Kidney (tissue), 22 donors: ENCODE measurements at places on chromosomes 3 and 15. TPM values are rescaled to one million over a fixed set of nuclear protein-coding genes. Genes with fewer than 3 reads are reported as not detected.

ATP8B4 gene
- 12.5 TPM for total RNA-seq

SLC12A1 gene
- 201 TPM for total RNA-seq

GRCh38 chr15:81264072-81264857, 59.7 kb downstream of the STARD5 start:
- no peak for DNase-seq

DNA sequence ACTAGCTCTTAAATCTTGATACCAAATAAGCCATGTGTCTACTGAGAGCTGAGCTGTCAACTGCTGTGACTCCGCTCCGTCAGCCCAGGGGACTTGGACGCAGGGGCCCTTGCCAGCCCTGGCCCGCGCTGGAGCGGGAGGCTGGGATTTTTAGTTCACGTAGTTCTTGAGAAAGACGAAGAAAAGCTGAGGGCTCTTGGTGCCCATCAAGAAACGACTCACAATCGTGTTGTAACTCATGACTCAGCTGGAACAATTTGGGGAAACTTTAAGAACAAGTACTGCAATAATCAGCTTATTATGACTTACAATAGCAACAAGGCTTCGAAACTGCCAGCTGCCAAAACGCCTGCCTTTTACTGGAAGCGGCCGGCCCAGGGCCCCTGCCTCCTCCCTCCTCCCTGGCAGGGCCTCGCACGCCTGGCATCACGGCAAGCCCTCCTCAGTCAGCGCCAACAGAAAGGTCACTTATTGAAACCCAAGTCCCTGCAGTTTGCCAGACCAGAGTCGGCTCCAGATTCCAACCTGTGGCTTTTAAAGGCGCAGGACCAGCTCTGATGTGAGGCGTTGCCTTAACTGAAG, 60.3 kb downstream of the RGMA start:
- peak; percentile 51 for DNase-seq

DNA sequence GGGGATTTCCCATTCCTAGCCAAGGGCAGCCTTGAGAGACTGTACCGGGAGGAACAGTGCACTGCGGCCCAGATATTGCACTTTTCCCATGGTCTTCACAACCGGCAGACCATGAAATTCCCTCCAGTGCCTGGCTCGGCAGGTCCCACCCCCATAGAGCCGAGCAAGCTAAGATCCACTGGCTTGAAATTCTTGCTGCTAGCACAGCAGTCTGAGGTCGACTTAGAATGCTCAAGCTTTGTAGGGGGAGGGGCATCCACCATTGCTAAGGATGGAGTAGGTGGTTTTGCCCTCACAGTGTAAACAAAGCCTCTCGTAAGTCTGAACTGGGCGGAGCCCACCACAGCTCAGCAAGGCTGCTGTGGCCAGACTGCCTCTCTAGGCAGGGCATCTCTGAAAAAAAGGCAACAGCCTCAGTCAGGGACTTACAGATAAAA, 156.3 kb downstream of the FRMD5 start:
- peak; percentile 35 for DNase-seq

- DNase-seq = no peak
These were observed 33.7 kb downstream of the CGGBP1 start for GRCh38 chr3:88025001-88025552.

DNA sequence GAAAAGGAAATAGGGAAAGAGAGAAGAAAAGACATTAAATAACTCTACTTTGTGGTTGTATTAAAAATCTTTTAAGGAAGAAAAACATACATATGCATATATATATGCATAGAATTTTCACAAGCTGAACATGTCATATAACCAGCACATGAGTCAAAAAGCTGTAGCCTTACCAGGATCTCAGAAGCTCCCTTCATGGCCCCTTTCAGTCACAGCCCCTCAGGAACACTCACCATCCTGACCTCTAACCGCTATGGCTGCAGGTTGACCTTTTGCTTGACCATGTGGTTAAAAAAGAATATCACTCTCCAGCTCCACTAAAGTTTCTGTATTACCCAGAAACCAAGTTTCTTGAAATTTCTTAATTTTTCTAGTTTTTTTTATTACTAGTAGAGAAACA, 103.4 kb downstream of the CHST2 start:
- DNase-seq = no peak

DNA sequence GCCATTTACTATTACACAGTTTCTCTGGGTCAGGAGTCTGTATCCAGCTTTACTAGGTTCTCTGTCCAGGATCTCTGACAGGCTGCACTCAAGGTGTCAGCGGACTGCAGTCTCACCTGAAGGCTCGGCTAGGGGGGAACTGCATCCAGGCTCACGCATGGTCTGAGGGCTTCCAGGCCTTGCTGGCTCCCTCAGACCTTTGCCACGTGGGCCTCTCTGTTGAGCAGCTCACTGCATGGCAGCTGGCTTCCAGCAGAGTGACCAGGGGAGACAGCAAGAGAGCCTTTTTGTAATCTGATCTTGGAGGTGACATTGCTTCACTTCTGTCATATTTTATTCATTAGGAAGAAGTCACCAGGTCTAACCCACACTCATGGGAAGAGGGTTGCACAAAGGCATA, 152.3 kb downstream of the CACNA2D3 start:
- no peak for DNase-seq
